Hematopoietic multipotent progenitor cell treated with erythropoietin and hydrocortisone succinate and interleukin-3 and kit ligand, for 15 days (in vitro differentiated cells): ENCODE measurements at places on chromosomes 7 and 10.

GRCh38 chr10:24806262-24806661 lies 82.6 kb upstream of the ARHGAP21 start:
- DNase-seq, result no peak

- no peak for DNase-seq
Observed at GRCh38 chr10:33211106-33211878, 123.2 kb downstream of the NRP1 start.

DNA sequence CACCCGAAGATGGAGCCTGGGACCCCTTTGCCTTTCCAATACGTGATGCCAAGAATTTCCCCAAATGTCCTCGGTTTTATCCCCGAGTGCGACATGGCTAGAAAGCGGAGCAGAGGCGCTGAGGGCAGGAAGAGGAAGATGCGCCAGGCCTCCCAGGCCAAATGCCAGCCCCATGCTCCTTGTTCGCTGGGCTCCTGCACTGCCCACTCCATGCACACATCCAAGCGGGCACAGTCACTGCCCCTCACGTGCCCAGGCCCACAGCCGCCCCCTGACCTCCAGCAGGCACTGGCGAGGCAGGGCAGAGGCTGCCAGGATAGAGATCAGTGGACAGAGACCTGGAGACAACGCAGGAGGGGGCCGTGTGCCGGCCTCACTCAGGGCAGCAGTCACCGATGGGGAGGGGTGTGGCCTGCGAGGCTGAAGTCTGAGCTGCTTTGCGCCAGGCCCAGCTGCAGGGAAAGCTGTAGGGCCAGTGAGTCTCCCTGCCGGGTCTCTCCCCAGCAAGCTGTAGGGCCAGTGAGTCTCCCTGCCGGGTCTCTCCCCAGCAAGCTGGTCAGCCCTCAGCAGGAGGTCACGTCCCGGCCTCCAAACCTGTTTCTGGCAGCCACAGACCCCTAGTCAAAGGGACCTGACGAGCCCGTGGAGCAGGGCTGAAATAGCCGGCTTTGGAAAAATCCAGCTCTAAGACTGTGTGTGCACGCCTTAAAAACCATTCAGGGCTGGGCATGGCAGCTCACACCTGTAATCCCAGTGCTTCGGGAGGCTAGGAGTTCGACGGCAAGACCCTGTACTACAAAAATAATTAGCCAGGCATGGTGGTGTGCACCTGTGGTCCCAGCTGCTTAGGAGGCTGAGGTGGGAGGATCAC lies 100.6 kb upstream of the DIP2C start:
- DNase-seq, result no peak

DNA sequence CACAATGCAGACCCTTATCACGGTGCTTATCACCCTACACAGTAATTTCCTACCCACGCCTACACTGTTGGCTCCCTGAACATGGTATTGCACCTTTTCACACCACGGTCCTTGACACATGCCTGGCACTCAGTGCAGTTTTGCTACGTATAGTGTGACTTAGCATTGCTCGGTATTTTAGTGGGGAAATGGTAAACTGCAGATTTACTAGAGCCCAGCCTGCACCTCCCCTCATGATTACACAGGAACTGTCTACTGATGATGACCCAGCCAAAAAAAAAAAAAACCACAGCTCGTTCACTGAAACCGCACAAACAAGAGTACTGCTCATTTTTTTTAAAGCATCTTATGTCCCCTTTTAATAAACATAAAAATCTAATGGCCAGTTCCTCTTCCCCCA lies 124.2 kb upstream of the ZNF746 start:
- DNase-seq, result peak; percentile 59

GRCh38 chr7:925601-926000 lies 28.9 kb downstream of the ADAP1 start:
- DNase-seq, result no peak

DNA sequence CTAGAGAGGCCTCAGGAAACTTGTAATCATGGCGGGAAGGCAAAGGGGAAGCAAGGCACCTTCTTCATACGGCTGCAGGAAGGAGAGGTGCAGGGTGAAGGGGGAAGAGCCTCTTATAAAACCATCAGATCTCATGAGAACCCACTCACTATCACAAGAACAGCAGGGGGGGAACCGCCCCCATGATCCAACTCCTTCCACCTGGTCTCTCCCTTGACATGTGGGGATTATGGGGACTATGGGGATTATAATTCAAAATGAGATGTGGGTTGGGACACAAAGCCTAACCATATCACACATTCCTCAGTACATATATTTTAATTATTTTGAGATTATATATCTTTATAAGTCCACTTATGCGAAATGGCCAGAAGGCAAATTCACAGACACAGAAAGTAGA lies 8.9 kb downstream of the HK1 start:
- no peak for DNase-seq

GRCh38 chr7:151872531-151873401 lies 4.1 kb downstream of the PRKAG2 start:
- DNase-seq, result no peak

DNA sequence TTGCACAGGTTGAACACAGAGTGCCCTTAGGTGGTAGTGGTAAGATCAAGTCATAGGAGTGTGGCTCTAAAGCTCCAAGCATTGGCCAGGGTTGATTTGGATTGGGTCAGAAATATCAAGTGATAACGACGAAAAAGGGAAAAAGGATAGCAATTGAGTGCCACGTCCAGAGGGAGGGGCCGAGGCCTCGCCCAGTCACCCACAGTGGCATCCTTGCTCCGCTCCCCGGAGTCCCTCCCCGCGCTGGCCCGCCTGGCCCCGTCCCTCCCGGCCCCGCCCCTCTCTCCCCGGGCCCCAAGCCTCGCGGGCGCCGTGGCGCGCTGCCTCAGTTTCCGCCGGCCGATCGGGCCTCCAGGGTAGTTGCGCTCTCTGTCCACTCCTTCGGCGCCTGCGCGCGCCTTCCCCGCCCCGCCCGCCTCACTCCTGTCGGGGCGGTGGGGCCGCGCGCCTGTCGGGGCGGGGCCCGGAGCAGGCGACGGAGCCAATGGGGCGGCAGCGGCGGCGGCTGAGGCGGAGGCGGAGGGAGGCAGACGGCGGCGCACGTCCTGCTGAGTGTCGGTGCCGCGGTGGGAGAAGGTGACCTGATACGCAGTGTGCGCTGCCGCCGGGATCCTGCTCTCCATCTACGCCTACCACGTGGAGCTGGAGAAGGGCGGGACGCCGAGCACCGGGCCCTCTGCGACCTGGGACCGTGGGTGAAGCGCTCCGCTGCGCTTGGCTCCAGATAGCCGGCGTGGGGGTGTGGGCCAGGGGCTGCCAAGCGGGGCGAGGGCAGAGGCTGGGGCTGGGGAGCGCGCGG lies 209.1 kb upstream of the ZNF722 start:
- no peak for DNase-seq

DNA sequence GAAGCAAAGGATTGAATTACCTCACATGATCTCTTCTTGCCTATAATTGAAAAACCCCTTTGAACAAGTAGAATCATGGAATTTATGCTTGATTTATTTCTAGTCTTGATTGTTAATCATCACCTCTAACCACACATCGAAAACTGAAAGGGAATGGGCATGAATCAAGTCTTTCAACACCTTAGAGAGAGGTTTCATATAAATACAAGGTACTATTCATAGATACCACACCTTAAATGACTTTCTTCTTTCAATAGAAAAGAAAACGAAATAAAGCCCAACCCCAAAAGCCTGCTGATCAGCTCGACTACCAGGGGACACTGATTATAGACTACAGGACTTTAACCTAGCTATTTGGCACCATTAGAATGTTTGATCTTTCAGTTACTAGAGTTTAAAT lies 128.6 kb upstream of the PTPRZ1 start:
- no peak for DNase-seq

DNA sequence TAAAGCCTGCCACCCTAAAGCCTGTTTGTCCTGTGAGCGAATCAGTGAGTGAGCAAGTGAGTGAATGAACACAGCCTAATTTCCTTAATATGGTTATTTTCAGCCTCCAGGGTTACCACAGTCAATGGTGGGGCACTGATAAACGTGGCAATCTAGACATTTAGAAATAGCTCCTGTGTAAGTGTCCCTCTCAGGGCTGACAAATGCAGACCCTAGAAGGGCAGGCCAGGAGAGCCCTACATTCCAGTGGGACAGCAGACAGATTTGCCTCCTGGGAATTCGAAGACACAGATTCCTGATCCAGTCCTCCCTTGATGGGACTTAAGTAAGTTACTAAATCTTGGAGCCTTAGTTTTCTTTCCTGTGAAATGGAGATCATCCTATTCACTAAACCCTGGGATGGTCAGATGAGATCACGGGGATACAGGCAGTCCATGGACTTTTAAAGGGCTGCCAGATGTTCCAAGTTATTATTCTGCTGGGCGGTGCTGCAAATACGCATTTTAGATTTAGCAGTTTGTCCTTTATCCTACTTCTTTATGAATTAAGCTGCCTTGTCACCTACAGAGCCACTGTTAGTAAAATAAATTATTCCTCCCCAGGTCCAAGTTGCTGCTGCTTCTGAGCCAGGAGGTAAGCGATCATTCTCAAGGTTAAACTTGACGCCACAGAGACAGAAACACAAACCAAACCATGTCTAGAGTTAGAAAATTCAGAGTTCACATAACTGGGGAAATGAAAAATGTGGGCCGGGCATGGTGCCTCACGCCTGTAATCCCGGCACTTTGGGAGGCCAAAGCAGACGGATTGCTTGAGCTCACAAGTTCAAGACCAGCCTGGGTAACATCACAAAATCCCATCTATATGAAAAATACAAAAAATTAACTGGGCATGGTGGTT lies 54.8 kb upstream of the TM9SF3 start:
- no peak for DNase-seq

GRCh38 chr7:117086788-117087187 lies 133.5 kb downstream of the ST7 start:
- DNase-seq, result peak; percentile 33

DNA sequence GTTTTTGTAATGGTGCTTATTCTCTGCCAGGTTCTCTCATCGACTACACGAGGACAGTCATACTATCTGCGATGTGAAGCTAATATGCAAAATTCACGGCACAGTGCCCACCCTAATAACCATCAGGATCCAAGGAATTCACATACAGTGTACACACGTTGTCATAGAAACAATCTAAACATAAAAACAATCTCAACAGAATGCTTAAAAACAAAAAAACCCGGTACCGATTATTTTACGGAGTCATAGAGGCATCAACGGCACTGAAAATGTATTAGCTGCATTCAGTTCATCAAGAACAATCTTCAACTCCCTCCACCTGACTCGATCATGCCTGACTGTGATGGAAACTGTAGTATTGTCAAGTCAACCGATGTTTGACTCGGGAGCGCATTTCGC lies 628 bp downstream of the MRPS33 start:
- DNase-seq, result peak; percentile 6

DNA sequence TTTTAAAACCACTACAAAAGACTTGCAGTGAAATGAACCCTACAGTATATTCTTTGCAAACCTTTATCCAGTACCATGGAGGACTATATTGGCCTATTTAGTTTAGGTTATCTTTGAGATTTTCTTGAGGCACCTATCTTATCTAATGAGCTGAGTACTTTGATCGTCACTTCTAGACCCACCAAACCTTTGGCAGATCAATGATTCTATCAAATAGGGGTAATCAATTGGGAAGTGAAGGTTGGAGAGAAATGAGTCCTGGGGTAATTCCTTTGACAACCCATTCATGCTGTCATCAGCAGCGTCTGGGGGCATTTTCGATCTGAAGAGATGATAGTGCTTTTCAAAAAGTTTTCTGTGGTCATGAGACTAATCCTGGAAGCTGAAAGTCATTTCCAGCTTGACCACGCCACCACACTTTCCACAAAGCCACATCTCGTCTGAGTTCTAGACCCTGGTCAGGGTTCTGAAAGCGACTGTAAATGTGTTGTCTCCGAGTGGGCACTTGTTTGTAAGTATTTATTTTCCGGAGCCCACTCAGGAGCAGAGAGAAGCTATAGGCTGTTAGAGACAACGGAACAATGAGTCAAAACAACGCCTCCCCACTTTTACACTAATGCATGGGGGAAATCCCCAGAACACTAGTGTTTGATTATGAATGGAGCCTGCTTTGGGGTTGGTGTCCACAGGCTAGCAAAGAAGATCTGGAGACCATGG lies 4.8 kb downstream of the EGR2 start:
- no peak for DNase-seq

- peak; percentile 64 for DNase-seq
Observed at GRCh38 chr10:30591249-30591670, 38.3 kb downstream of the LYZL2 start.

- no peak for DNase-seq
Observed at GRCh38 chr10:133336577-133337369, at the start of gene CALY. TSS of gene CALY (minus strand) at chr10:133336896. CDS start at chr10:133328989, 7,907 bp downstream.

- no peak for DNase-seq
Observed at GRCh38 chr7:101287032-101287431, 34.6 kb downstream of the IFT22 start.

GRCh38 chr10:128873411-128874054 lies 593.5 kb upstream of the MGMT start:
- no peak for DNase-seq

DNA sequence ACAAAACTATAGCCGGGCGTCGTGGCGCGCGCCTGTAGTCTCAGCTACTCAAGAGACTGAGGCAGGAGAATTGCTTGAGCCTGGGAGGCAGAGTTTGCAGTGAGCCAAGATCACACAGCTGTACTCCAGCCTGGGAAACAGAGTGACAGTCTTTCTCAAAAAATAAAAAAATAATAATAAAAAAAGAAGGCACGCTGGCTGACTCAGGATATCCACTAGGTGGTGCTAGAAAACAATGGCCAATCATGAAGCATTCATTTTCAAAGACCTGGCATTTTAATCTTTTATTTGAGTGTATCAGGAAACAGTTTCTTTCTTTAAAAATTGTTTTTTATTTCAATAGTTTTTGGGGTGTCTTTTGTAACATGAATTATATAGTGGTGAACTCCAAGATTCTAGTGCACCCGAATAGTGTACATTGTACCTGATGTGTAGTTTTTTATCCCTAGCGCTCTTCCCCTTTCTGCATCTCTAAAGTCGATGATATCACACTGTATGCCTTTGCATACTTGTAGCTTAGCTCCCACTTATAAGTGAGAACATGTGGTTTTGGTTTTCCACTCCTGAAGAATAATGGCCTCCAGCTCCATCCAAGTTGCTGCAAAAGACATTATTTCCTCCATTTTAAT lies 88.6 kb downstream of the LYZL1 start:
- peak; percentile 14 for DNase-seq

DNA sequence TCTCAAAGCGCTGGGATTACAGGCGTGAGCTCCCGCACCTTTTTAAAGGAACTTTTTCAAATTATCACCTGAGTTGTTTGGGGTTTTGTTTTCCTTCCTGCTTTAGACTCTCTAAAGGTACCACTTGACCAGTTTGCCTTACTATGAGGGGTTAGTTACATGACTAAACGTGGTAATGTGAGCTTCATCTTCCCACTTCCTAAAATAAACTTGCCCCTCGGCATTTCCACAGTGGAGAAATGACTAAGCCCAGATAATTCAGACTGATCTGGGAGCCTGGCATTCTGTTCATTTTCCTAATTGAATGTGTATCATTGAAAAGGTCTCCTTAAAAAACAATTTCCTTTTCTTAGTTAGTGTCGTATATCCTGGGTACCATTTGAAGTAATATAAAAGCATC lies 163.4 kb downstream of the PLXDC2 start:
- DNase-seq, result no peak
